HuH-7 (cell line): ENCODE measurements at places on chromosomes 3 and 15.

DNA sequence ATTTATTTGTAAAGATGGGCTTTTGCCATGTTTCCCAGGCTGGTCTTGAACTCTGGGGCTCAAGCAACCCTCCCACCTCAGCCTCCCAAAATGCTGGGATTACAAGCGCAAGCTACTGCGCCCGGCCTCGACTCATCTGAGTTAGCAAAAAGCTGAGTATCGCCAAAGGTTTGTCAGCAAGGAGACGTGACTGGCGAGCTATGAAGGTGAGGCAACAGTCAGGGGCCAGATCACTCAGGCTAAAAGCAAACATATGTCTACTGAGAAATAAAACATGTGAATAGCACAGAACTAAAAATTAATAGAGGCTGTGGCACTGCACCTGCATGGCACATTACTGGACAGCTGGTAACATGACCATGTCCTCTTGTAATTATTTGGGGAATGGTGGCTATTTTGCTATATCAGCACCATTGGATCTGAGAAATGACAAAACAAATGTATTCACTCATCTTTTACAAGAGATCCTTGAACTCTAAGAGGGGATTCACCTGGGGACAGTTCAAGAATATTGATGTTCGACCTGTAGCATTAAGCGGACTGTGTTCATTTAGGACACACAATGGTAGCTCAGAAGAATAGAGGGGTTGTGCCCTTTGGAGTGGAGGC lies 10.0 kb upstream of the SLC25A26 start:
- DNase-seq, result no peak

- no peak for DNase-seq
These were observed 25.6 kb downstream of the SQOR start for GRCh38 chr15:45660231-45660979.

- DNase-seq, result no peak
These were observed 134.9 kb downstream of the MBNL1 start for GRCh38 chr3:152403632-152404066.

DNA sequence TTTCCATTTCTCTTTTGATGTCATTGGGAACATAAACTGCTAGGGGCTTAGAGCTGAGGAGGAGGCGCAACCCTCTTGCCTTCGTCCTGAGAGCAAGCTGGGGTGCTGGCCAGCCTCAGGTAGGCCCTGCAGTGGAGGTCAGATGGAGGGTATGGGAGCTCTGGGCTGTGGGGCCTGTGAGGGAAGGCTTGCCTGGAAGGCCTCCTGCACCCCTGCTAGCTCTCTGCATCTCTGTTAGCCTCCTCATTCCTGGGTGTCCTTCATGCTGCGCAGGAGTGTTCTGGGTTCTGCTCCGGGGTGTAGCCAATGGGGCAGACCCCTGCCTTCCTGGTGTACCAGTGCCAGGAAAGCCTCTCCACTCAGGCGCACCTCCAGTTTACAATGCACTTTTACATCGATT lies 11.8 kb downstream of the GP5 start:
- no peak for DNase-seq

DNA sequence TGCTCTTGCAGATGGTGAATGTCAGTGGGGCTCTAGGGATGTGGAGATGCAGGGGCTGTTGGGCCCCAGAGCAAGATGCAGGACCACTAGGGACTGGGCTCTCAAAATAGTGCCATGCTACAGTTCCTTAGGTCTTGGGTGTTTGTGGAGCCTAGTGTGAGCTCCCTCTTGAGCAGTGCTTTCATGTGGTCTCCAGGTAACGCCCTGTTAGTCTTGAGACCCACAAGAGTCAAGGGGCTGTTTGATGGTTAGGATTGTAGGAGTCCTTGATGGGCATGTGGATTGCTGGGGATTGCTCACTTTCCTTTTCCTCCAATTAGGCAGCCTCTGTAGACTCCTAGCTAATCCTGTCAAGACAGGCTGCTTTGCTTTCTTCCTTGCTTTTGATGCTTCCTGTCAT lies 56.0 kb downstream of the CCDC66 start:
- no peak for DNase-seq

DNA sequence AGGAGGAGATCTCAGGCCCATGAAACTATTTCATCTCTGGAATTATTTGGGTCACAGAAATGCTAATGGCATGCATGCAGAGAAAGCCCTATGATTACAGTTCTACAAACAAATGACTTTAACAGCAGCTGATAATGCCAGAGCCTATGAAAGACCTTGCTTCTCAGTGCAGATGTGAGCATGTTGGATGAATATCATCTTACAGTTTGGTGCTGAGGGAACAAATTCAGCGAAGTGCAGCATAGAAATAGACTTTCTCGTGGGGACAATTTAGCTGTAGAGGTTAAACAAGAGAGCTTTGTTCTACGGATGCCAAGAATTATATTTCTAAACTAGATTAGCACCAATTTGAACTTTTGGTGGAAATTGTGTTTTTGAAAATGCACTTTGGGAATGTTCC lies 27.7 kb downstream of the PTX3 start:
- DNase-seq, result no peak
